HepG2 (cell line): ENCODE measurements at places on chromosomes 16 and 17. TPM values are rescaled to one million over a fixed set of nuclear protein-coding genes. Genes with fewer than 3 reads are reported as not detected.
A peak's percentile ranks its signal among the peaks of the same experiment; 100 is the strongest.

DNA sequence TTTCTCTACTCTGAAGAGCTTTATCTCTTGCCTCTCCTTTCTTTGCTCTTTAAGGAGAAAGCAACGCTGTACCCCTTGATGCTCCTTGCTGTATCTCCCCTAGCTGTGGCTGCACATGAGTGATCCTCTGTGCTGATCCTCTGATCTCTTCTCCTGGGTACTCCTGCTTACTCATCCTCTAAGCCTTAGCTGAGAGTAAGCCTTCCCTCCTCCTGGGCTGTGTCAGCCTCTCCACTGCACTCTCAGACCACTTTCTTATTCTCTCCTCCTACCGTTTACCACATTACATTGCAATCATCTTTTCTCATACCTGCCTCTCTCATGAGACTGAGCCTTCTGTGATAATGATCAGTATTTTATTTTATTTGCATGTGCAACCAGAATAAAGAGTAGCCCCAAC, 25.1 kb downstream of the SOX9 start:
- DNase-seq: no peak

DNA sequence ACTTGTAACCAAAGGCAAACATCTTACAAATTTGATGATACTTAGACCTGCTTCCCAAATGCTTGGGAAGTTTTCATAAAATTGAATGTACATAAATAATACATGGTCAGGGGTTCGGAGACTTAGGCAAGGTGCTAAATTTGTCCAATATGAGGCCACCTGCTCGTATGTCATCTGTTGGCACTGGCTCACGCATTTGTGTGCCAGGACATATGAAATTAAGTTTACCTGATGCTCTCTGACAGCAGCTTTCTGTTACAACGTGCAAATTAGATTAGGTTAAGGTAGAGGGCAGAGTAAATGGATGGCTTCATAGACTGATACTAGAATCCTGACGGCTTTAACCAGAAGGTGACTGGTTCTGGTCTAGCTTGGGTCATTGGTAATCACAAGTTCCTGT, 970.3 kb upstream of the RBFOX1 start:
- DNase-seq: no peak

GRCh38 chr17:39699818-39700147, at the start of gene ERBB2:
Gene ERBB2 (plus strand): TSS chr17:39700064. CDS start chr17:39700239, 175 bp downstream.
- peak; percentile 64 for DNase-seq

- DNase-seq: no peak
Measured at GRCh38 chr17:147796-148740, 10.7 kb downstream of the SCGB1C2 start.

GRCh38 chr16:797120-797420, 3.5 kb downstream of the GNG13 start:
- no peak for DNase-seq

DNA sequence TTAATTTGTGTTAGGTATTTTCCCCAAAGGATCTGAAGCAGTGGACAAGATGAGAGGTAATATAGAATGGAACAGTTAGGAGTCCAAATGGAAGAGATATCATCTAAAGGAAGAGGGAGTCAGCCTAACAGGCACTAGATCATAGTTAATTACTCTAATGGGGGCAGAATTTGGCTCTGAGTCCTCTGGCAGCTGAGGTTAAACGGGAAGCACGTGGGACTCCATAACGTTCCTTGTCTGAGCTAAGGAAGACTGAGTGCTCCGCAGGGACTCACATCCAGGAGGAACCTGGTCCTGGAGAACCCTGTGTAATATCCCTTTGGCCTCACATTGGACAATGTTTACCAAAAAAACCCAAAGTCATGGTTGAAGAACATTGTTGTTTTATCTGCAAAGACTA, 46.6 kb upstream of the TEX2 start:
- DNase-seq: no peak

DNA sequence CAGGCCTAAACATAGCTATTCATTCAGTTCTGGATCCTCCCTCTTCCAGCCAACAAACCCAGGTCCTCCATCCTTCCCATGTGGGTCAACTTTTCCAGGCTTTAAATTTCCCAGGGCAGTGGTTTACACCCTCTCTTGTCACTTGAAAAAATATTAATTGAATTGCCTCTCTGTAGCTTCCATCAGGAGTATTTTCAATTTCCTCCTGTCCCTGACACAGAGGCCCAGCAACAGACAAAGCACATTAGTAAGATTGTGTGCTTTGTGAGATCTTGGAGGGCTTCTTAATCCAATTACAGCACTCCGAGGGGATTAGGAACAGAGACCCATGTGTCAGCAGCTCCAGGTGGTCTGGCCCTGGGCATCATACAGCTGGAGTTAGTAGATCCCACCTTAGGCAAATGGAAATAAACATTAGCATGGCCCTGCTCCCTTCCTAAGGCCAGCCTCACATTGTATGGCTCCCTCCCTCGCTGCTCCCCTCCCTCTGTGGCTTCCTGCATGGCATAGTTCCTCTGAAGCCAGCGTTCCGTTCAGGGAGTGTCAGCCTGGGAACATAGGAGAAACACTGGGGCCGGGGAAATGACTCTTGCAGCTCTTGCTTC, 132.7 kb upstream of the HSBP1 start:
- no peak for DNase-seq

DNA sequence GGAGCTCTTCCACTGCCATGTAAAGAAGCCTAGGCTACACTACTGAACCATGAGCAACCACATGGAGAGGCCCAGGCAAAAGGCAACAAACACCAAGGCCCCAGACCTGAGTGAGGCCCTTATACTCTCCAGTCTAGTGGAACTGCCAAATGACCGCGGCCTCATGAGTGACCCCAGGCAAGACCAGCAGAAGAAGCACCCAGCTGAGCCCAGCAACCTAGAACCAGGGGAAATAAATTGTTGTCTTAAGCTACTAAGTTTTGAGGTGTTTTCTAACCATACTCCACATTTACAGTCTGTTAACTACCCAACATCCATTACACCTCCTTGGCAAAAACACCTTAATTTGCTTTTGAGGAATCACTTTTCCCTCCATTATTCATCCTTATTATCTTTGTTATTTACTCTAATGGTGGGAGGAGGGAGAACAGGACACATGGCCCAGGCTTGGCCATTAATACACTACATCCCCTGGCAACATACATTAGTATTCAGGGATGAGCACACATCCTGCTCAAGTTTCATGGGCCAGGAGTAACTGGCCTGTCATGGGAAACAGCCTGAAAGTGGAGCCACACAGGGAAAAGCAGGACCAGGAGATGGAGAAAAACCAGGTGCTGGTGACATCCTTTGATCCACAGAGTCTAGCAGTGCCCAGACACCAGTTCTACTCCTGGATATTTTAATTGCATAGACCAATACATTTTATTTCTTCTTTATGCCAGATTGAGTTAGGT, 26.2 kb downstream of the SLC39A11 start:
- DNase-seq: no peak

DNA sequence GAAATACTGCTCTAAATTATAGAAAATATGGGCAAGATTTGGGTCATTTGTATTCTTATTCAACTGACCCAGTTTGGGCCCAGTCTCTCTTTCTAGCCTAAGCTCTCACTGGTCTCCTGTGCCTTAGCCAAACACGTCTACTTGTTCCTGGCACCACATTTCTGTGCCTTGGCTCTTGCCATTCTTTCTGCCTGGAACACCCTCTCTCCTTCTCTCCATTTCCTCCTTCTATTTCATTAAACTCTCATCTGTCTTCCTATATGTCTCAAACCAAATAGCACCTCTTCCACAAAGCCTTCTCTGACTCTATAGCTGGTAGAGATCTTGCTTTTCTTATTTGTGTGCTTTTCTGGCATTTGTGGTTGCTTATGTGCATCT, 37.7 kb upstream of the NUFIP2 start:
- DNase-seq: no peak

- DNase-seq: no peak
Measured at GRCh38 chr17:64630309-64631223, 31.5 kb downstream of the SMURF2 start.

GRCh38 chr16:4298761-4299522, 16.9 kb upstream of the GLIS2 start:
- no peak for DNase-seq

GRCh38 chr17:17815062-17815406, 21.8 kb downstream of the SREBF1 start:
- no peak for DNase-seq

- no peak for DNase-seq
Measured at GRCh38 chr16:49867796-49868668, 12.1 kb upstream of the ZNF423 start.

GRCh38 chr17:82938486-82938872, 98.7 kb upstream of the ZNF750 start:
- DNase-seq: no peak

Gene ARHGAP23
- not detected in 2 replicates for total RNA-seq

Gene CDH11
- total RNA-seq: not detected in 2 replicates

Gene ASGR1
- total RNA-seq: 156 and 353 TPM in 2 replicates

Gene TNFRSF17
- not detected in 2 replicates for total RNA-seq

Gene ZNF469
- total RNA-seq: not detected in 2 replicates

Gene DOC2B
- 0.22 TPM in 1 of 2 replicates, not detected in the other for total RNA-seq
